ENCODE measurements at places on chromosomes 3 and 15.

GRCh38 chr15:34808016-34808415 lies 12.7 kb upstream of the ACTC1 start:
- peak; percentile 26 for DNase-seq

GRCh38 chr15:41948490-41948889 lies 23.9 kb downstream of the EHD4 start:
- DNase-seq = no peak

GRCh38 chr15:32729700-32730395 lies 12.0 kb downstream of the GREM1 start:
- no peak for DNase-seq

DNA sequence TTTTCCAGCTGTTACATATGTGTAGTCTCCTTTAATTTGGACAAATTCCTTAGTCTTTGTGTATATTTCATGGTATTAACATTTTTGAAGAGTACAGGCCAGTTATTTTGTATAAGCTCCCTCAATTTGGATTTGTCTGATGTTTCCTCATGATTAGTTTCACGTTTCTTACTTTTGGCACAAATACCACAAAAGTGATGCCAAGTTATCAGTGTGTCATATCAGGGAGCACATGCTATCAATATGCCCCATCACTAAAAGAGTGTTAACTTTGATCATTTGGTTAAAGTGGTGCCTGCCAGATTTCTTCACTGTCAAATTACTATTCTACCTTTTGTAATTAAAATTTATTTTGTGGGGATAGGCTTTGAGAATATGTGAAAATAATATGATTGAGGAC lies 14.6 kb downstream of the PCNP start:
- no peak for DNase-seq

DNA sequence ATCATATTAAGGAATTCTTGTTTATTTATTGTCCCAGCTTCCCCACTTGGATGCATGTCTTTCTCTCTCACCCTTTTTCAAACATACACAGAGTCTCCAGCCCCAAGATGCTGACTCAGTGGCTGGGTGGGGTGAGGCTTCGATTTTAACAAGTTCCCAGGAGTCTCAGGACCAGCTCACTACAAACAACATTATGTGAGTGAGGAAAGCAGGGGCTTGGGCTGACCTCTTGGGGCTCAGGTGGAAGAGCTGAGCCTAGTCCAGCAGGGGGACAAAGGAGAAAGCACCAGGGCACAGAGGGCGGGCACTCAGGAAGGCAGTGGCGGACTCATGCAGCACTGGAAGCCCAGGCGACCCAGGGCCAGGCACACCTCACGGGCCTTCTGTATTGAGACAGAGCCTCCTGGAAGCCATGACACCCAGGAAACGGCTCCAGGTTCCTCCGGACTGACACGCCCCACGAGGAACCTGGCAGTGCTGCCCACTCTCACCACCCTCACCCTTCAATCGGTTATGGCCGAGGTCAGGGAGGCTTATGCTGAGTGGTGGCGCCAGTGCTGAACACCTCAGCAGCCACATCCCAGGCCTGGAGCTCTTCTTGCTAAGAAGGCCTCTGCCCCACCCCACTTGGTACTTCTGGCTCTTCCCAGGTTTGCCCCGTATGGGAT lies 97.4 kb downstream of the LRIG1 start:
- no peak for DNase-seq

GRCh38 chr15:58309963-58310928 lies 121.5 kb upstream of the LIPC start:
- no peak for DNase-seq

GRCh38 chr3:175398676-175399075 lies 539.5 kb downstream of the NAALADL2 start:
- DNase-seq = no peak

GRCh38 chr15:29135309-29135657 lies 134.3 kb downstream of the NSMCE3 start:
- no peak for DNase-seq

- no peak for DNase-seq
Observed at GRCh38 chr15:72229076-72229946, 1.7 kb downstream of the PKM start.

GRCh38 chr3:31664031-31664430 lies 131.3 kb downstream of the STT3B start:
- DNase-seq = no peak

DNA sequence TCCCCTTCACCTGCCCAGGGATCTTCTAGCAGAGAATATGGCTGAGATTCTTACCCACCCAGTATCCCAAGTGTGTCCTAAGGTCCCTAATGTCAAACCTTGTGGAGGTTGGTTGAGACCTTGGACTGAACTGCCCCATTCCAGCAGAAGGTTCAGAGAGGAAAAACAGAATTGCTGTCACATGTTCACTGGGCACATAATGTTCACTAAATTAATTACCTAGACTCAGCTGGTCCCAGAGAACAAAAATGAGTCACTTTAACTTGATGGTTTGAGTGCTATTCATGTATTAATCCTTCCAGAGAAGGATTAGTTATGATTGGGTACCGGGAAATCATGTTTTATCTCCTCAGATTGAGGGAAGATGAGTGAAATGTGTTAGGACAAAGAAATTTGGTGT lies 171.3 kb upstream of the GADL1 start:
- DNase-seq = no peak

- DNase-seq = peak; percentile 17
Observed at GRCh38 chr15:48632651-48633050, 12.9 kb downstream of the FBN1 start.

DNA sequence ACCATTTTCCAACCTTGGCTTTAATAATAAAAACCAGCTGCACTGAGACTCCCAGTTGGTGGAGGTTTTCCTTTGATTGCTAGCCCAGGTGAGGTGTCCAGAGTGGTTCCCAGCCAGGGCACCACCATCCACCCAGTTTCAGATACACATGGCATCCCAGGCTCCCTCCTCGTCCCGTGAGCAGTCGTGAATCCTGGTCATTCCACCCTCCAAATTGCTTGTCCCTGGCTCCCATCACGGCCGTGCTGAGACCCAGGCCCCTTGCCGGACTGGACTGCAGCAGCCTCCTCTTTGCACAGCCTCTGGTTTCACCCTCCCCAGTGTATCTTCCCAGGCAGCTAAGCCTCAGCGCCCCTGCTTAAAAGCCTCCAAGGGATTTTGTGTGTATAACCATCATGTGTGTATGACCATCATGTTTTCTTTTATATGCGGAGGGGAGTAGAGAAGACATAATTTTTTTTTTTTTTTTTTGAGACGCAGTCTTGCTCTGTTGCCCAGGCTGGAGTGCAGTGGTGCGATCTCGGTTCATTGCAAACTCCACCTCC lies 106.3 kb downstream of the ETFA start:
- DNase-seq = no peak

- peak; percentile 76 for DNase-seq
Observed at GRCh38 chr3:144394032-144394431, 422.4 kb downstream of the DIPK2A start.

DNA sequence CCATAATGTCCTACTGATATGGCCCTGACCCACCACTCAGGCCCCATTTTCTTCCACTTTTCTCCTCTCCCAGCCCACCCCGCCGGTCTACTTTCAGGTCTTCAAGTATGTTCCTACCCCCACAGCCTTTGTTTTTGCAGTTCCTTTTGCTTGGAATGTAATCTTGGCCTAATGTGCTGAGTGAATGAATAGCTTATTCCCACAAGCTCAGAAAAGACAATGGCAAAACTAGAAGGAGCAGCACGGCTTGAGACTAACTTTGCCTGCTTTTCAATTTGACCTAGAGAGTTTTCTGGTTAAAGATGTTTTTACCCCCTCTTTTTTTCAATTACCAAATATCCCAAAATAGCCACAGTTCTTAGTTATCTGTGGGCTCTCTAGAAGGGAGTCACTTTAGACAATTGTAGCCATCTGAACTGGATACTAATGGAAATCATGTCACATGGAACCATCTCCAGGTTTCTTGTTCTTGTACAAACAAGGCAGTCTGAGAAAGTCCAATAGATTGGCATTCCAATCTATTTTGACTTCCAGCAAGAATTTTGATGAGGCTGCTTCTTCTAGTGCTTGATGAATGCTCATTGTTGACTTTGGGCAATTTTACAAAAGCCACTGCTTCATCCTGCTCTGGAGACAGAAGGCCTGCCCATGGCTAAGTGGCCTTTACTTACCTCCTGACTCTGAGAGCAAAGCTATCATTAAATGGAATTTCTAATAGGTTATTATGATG lies 16.3 kb upstream of the LMCD1 start:
- DNase-seq = no peak

DNA sequence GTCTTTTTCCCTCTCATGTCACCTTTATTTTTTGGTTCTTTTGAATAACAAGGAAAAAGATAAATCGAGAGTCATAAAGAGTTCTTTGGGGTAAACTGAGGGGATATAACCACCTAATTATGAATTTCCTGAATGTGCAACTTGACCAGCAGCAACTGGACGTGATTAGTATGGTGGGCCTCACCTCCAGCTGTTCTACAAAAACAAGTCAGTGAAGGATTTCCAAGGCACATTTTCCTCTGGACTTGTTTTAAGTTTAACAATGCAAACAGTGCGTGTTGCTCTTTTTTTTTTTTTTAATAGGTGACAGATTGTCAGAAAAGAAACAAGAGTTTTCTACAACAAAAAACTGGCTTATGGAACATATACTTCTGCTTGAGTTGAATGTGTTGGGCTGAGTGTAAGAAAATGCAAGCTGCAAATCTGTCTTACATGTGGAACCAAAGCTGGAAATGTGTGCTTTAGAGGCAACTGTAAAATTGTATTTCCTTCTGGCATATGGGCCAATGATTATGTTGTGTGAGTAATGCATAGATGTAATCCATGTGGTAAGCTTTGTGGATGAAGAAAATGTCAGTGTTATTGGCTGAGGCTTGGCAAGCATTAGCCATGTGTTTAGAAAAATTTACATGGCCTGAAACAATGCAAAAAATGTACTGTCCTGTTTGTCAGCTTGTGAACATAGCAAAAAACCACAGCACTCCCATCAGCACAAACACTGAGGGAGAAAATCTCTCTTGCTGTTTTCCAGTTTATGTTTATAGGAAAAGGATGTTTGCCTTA lies 44.5 kb upstream of the FNDC3B start:
- DNase-seq = peak; percentile 66

DNA sequence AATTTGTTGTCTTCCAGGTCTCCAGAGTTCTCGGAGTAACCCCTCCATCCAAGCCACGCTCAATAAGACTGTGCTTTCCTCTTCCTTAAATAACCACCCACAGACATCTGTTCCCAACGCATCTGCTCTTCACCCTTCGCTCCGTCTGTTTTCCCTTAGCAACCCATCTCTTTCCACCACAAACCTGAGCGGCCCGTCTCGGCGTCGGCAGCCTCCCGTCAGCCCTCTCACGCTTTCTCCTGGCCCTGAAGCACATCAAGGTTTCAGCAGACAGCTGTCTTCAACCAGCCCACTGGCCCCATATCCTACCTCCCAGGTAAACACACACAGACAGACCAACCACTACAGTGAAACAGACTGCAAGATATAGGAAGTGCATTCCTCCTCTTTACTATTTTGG lies 87.9 kb upstream of the BLM start:
- DNase-seq = no peak

GRCh38 chr3:128323206-128324081 lies 143.2 kb downstream of the DNAJB8 start:
- no peak for DNase-seq

DNA sequence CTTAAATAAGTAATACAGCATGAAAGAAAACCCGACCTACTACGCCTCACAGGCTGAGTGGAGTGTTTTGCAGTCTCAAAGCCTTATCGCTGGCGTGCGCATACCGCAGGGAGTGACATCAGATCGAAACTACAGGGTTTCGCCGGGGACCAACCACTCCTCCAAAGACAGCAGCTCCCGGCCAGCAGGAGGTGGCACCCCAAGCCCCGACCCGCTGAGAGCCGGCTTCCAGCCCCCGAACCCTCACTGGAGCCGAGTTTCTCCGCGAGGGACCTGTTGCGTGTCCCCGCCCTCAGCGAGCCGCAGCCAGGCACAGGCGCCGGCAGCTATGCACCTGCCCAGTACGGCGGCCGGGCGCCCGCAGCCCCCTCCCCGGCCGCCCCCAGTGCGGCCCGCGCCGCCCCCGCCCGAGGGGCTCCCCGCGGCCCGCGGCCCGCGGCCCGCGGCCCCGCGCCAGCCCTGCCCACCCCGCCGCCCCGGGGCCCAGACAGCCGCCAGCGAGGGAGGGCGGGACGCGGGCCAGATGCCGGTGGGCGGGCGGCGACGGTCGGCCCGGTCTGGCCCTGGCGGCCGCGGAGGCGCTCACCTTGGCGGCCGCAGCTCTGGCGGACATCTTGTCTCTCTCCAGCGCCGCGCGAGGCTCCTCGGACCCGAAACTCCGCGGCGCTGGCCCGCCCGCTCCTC lies 710 bp downstream of the TJP1 start:
- DNase-seq = peak; percentile 65

DNA sequence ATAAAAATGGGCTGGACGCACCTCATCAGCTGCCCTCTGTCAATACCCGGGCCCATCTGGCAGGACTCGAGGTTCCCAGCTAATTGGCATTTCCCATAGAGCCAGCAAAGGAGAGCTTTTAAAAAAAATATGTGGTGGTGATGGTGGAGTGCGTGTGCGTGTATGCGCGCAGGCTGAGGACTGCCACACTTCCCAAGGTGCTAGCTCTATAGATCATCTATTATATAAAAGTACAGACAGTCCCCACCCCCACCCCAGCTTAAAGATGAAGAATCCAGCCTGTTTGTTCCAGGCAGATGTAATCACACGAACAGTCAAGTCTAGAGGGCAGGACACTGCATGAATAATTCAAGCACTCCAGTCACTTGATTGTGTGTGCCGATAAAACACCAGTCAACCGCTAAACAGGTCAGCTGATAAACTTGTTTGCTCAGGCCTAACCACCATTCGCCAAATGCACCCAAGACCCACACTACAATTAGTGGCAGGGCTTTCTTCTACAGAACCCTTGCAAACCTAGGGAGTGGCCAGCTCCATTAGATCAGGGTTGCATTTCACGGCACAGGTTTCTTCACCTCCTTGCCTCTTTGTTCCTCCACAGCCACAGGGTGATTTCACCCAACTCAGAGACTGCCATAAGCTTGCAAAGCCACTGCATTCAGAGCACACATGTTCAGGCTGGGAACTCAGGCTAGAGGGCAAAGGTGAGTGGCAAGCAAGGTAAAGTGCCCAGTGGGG lies 5.8 kb downstream of the TLE3 start:
- no peak for DNase-seq

- DNase-seq = no peak
Observed at GRCh38 chr3:196620161-196620604, 19.3 kb upstream of the NRROS start.

- DNase-seq = no peak
Observed at GRCh38 chr15:101018016-101018415, 98.9 kb downstream of the LRRK1 start.

DNA sequence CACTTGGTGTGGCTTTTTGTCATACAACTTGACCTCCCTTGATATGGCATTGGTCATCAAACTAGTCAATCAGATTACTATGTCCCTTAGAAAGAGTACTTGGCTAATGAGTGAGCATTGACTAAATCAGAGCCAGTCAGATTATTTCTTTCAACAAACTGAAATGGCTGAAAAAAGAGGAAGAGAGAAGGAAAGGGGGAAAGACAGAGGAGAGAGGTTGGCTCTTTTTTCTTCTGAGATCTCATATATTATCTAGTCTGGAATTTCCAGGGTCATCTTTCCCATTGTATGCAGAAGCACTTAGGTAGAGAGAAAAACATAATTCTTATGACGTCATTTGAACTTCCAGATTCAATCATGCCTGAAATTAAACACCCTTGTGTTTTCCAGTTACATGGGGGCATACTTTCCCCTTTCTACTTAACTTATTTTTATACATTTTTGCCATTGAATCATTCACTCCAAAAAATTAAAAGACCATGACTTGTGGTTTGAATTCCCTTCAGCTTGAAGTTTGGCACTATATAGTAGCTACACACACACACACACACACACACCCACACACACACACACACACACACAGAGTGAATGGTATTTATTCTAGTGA lies 387.8 kb downstream of the LSAMP start:
- no peak for DNase-seq

- DNase-seq = peak; percentile 18
Observed at GRCh38 chr15:95875121-95875643, 455.3 kb upstream of the NR2F2 start.
